ENCODE measurements at places on chromosomes 7 and 10. TPM values are rescaled to one million over a fixed set of nuclear protein-coding genes. Genes with fewer than 3 reads are reported as not detected.

Gene CPA5
- total RNA-seq = not detected

Gene CALML5
- total RNA-seq = not detected

Gene NAT16
- total RNA-seq = 0.84 TPM

DNA sequence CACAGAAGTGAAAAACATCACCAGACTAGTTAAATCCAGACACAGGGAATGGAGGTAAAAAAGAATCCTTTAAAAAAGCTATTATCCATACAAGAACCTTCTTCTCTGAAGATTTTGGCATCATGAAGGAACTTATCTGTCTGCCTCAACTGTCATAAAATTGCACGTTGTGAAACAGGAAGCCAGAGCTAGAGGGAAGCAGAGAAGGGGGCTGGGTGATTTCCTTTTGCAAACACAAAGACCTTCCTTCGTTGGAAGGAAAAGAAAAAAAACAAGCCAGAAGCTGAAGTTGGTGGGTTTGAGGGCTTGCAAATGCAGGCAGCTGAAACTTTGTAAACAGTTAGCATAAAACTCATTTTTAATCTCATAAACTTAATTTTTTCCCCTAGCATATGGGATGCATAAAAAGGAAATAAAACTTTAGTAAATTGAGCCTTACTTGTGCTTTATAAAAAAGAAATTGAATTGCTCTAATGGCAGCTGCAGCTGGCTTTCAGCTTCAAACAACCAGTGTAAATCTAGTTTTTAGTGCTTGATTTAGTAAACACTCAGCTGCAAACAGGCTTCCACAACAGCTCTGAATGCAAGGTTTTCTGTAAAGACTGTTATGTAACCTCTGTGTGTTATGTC lies 101.6 kb downstream of the OTUD1 start:
- no peaks in the 10 kb centered on the region for H3K27me3 ChIP-seq
- DNase-seq = no peak
- H3K4me1 ChIP-seq = no peaks in the 10 kb centered on the region

- no peak overlapping the region for H3K27ac ChIP-seq
- H3K4me1 ChIP-seq = peaks cover 13% of the 10 kb centered on the region
- no peak overlapping the region for H3K4me3 ChIP-seq
These were observed 104.1 kb upstream of the LAMB4 start for GRCh38 chr7:108234281-108234680.

- no peak overlapping the region for H3K27ac ChIP-seq
- H3K36me3 ChIP-seq = no peaks in the 10 kb centered on the region
- no peaks in the 10 kb centered on the region for H3K27me3 ChIP-seq
These were observed 146.6 kb upstream of the PDE1C start for GRCh38 chr7:32216759-32217158.

DNA sequence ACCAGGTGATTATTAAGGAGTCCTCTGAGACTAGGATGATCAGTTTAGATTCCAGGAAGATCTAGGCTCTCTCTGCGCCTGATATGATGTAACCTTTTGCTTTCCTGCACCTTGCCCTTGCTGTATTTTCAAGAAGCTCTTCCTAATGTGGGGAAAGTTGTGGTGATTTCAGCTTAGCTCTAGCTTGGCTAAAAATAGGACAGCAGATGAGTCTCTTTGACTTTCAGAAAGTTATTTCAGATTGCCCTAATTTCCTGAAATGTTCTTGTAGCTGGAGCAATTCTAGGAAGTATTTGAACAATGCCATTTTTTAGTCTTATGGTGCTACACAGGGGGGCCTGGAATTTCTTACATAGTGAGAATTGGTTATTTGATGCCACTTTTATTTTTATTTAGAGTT lies 3.8 kb downstream of the LCOR start:
- no peak overlapping the region for H3K27ac ChIP-seq
- no peak for DNase-seq
- no peak overlapping the region for H3K4me3 ChIP-seq
- H3K4me1 ChIP-seq = no peaks in the 10 kb centered on the region

- H3K27ac ChIP-seq = no peak overlapping the region
- no peak overlapping the region for H3K4me3 ChIP-seq
- H3K4me1 ChIP-seq = no peaks in the 10 kb centered on the region
- no peaks in the 10 kb centered on the region for H3K36me3 ChIP-seq
- DNase-seq = no peak
These were observed 46.2 kb upstream of the RABGEF1 start for GRCh38 chr7:66694286-66694685.

GRCh38 chr7:131602994-131603372 lies 46.6 kb upstream of the PODXL start:
- H3K4me3 ChIP-seq = no peak overlapping the region
- DNase-seq = no peak
- no peaks in the 10 kb centered on the region for H3K27me3 ChIP-seq
- no peaks in the 10 kb centered on the region for H3K36me3 ChIP-seq
- peaks cover 42% of the 10 kb centered on the region for H3K4me1 ChIP-seq
- H3K27ac ChIP-seq = peak overlapping the region; percentile 54

DNA sequence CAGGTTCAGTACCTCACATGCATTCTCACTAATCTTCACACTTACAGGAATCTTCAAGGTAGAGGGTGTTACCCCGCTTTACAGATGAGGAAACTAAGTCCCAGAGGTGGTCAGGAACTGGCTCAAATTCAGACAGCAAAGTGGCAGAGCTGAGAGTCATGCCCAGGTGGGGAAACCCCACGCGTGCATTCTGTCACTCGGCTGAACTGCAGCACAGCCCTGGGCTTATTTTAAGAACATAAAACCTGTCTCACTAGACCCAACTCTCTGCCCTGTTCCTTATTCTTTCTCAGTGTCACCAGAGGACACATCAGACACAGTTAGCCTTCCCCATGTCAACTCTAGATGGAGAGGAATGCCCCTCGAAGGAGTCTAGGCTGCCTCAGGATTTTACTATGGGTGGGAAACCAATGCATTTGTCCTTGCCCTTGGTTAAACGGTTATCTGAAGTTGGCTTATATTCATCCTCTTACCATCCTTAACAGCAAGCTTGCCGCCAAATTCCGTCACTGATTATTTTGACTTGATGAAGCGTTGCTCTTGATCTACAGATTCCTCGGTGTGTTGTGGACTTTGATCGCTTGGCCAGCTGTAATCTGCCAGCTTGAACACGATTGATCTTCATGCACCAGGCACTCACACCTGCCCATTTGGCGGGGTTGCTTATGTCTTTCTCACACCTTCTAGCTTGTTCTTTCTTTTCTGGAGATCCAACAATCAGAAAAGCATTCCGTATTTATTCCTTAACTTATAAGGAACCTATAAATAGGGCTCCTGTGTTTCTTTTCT lies 627.9 kb downstream of the SDK1 start:
- no peaks in the 10 kb centered on the region for H3K27me3 ChIP-seq
- no peak overlapping the region for H3K4me3 ChIP-seq
- peaks cover 2% of the 10 kb centered on the region for H3K4me1 ChIP-seq

- H3K27me3 ChIP-seq = no peaks in the 10 kb centered on the region
- no peak for DNase-seq
- H3K27ac ChIP-seq = no peak overlapping the region
- no peak overlapping the region for H3K4me3 ChIP-seq
These were observed 18.1 kb upstream of the DPYSL4 start for GRCh38 chr10:132168571-132169030.

- no peaks in the 10 kb centered on the region for H3K4me1 ChIP-seq
- no peak for DNase-seq
- H3K27me3 ChIP-seq = no peaks in the 10 kb centered on the region
- no peaks in the 10 kb centered on the region for H3K36me3 ChIP-seq
- H3K4me3 ChIP-seq = no peak overlapping the region
- H3K27ac ChIP-seq = no peak overlapping the region
These were observed 259.2 kb upstream of the BMPER start for GRCh38 chr7:33646166-33646565.

- H3K27ac ChIP-seq = no peak overlapping the region
- no peaks in the 10 kb centered on the region for H3K27me3 ChIP-seq
- H3K36me3 ChIP-seq = no peaks in the 10 kb centered on the region
- H3K4me1 ChIP-seq = no peaks in the 10 kb centered on the region
- no peak overlapping the region for H3K4me3 ChIP-seq
These were observed 189.2 kb upstream of the PODXL start for GRCh38 chr7:131745390-131746248.

GRCh38 chr10:12768156-12769100 lies 233.1 kb downstream of the CCDC3 start:
- H3K4me3 ChIP-seq = no peak overlapping the region
- H3K27ac ChIP-seq = no peak overlapping the region
- peak; percentile 50 for DNase-seq
- no peaks in the 10 kb centered on the region for H3K27me3 ChIP-seq
- H3K36me3 ChIP-seq = no peaks in the 10 kb centered on the region
- H3K4me1 ChIP-seq = peaks cover 12% of the 10 kb centered on the region

- no peaks in the 10 kb centered on the region for H3K27me3 ChIP-seq
- no peak overlapping the region for H3K27ac ChIP-seq
- H3K4me3 ChIP-seq = no peak overlapping the region
- no peak for DNase-seq
- no peaks in the 10 kb centered on the region for H3K36me3 ChIP-seq
- no peaks in the 10 kb centered on the region for H3K4me1 ChIP-seq
These were observed 539.9 kb downstream of the DNAJB9 start for GRCh38 chr7:109109558-109109957.

DNA sequence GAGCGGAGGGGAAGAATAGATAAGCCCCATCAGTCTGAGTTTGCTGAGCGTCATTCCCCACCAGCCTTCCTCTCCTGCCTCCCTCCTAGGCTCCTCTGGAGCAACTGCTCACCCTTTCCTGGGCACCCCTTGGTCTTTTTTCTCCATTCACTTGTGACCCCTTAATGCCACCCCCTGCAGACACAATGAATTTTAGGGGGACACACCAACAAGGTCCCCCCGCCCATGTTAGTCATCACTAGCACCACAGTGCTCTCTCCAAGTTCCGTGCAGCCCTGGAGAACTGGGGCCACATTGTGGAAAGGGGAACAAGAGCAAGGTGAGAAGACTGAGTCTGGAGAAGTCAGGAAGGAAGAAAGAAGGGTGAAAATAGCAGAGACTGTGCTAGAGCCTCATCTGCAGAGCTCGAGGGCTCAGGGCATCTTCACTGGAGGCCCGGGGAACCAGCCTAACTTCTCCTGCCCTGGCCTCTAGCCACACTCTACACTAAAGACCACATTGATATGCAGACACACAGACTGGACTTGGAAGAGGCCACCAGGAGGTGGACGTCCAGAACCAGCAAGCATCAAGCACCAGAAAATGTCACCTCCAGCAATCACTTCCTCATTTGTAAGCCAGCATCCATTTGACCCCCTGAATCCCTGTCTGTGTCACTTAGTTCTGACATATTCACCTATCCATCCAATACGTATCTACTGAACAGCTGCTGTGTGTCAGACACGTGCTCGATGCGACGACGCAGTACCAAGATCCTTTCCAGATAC lies 17.5 kb downstream of the RGR start:
- no peak overlapping the region for H3K4me3 ChIP-seq
- H3K4me1 ChIP-seq = no peaks in the 10 kb centered on the region
- no peaks in the 10 kb centered on the region for H3K27me3 ChIP-seq
- H3K36me3 ChIP-seq = no peaks in the 10 kb centered on the region

GRCh38 chr10:23643111-23643780 lies 204.4 kb downstream of the OTUD1 start:
- no peaks in the 10 kb centered on the region for H3K4me1 ChIP-seq
- H3K27ac ChIP-seq = no peak overlapping the region
- H3K36me3 ChIP-seq = no peaks in the 10 kb centered on the region
- peak; percentile 29 for DNase-seq
- H3K4me3 ChIP-seq = no peak overlapping the region
- no peaks in the 10 kb centered on the region for H3K27me3 ChIP-seq

DNA sequence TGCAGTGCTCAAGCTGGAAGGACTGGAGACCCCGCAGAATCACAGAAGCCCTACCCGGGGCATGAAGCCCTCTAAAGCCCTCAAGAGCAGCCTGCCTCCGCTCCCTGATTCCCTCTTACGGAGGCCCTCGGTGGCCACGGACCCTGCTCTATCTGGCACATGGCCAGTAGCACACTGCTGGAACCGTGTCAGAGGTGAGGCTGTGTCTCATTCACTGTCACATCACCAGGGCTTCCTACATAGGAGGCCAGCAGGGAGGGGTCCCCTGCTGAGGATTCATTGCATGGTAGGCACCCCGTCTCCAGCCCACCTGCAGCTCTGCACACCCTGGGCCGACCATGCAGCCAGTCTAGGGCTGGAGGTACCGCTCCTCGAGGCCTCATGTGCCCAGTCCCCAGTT lies 259.2 kb downstream of the TNS3 start:
- H3K4me1 ChIP-seq = peaks cover 9% of the 10 kb centered on the region
- DNase-seq = no peak
- H3K27ac ChIP-seq = no peak overlapping the region
- no peak overlapping the region for H3K4me3 ChIP-seq
- H3K36me3 ChIP-seq = no peaks in the 10 kb centered on the region

- no peaks in the 10 kb centered on the region for H3K27me3 ChIP-seq
- peaks cover 6% of the 10 kb centered on the region for H3K4me1 ChIP-seq
These were observed 14.5 kb upstream of the CPA1 start for GRCh38 chr7:130365511-130366441.

DNA sequence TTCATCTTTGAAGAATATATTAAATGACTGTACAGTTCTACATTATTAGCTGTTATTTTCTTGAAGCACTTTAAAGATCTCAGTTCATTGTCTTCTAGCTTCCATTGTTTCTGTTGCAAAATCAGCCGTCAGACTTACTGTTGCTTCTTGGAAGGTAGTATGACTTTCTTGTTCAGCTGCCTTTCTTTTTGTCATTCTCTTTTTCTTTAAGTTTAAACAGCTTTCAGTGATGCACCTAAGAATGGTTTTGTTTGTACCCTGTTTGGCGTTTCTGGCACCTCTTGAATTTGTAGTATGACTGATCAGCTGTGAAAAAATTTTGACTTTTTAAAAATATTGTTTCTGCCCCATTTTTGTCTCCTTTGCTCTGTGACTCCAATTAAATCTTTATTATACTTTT lies 9.3 kb downstream of the MKLN1 start:
- H3K36me3 ChIP-seq = no peaks in the 10 kb centered on the region
- H3K4me1 ChIP-seq = peaks cover 5% of the 10 kb centered on the region
- H3K4me3 ChIP-seq = no peak overlapping the region
- DNase-seq = no peak
- no peaks in the 10 kb centered on the region for H3K27me3 ChIP-seq

DNA sequence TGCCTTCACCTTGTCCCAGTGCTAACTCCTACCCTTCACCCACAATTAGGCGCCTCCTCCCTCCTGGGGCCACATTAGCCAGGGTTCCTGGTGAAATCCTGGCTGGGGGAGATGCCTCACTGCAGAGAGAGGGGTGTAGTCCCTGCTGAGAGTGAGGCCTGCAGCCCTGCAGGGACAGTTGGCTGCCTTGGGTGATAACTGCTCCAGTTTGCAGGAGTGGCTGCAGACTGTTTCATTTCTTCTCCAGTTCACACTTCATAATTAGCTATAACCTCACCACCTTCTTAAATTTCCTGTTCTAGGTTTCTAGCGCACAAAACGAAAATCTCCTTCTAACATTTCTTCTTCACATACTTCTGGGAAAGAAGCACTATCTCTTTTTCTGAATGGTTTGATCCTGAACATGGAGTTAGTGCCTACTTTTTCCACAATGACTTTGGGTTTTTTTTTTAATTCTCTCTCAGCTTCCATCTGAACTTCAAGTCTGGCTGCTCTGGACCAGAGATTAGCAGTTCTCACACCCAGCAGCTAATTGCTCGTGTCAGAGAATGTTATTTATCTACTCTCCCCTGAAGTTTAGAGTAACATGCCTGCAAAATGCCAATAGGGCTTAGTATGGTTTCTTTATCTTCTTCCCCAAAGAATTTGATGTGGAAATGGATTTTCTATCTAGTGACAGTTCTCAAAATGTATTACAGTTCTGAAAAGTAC lies 15.5 kb upstream of the JAZF1 start:
- H3K27ac ChIP-seq = no peak overlapping the region
- H3K27me3 ChIP-seq = no peaks in the 10 kb centered on the region
- H3K36me3 ChIP-seq = no peaks in the 10 kb centered on the region
- no peak overlapping the region for H3K4me3 ChIP-seq
- DNase-seq = no peak
- H3K4me1 ChIP-seq = 0 out of 2 replicates have a peak, but pooled peaks cover 2% of the 10 kb centered on the region

- no peaks in the 10 kb centered on the region for H3K36me3 ChIP-seq
- no peak overlapping the region for H3K4me3 ChIP-seq
- no peaks in the 10 kb centered on the region for H3K27me3 ChIP-seq
- H3K4me1 ChIP-seq = no peaks in the 10 kb centered on the region
These were observed 233.0 kb upstream of the NEBL start for GRCh38 chr10:21130108-21130507.
